HS-27A (cell line): ENCODE measurements at places on chromosomes 12 and 14.

GRCh38 chr12:88052686-88053085, 23.5 kb upstream of the C12orf50 start:
- DNase-seq = no peak

DNA sequence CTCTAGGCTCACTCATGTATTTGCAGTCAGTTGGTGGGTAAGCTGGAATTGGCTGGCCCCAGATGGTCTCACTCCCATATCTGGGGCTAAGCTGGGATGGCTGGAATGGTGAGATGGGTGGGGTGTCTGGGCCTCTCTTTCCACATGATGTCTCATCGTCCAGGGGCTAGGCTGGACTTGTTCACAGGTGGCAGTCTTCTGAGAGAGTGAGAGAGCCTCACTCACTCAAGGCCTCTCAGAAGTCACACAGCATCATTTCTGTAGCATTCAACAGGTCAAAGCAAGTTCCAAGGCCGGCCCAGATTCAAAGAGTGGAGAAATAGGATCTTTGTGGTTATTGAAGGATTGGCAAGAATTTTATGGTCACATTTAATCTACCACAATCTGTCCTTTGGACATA, 102.7 kb downstream of the UNC79 start:
- no peak for DNase-seq

GRCh38 chr12:91651728-91652127, 469.1 kb upstream of the DCN start:
- DNase-seq = no peak

GRCh38 chr14:28077021-28077420, 689.6 kb upstream of the FOXG1 start:
- DNase-seq = no peak

DNA sequence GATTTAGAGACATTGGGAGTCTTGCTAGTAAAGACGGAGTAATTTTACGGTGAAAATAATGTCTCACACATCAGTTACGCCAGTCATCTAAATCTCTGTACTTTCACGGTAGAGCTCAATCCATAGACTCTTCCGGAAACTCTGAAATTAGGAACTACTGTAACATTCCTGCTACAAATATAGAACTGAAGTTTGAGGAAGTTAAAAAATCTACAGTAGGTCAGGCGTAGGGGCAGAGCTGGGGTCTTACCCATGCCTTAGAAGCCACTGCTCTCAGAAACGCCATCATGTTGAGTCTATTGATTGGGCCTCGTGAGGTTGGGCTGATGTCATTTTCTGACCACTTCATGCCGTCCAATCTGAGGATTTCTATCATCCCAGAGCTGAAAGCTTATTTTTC, 1029.8 kb upstream of the TMEM132C start:
- no peak for DNase-seq

DNA sequence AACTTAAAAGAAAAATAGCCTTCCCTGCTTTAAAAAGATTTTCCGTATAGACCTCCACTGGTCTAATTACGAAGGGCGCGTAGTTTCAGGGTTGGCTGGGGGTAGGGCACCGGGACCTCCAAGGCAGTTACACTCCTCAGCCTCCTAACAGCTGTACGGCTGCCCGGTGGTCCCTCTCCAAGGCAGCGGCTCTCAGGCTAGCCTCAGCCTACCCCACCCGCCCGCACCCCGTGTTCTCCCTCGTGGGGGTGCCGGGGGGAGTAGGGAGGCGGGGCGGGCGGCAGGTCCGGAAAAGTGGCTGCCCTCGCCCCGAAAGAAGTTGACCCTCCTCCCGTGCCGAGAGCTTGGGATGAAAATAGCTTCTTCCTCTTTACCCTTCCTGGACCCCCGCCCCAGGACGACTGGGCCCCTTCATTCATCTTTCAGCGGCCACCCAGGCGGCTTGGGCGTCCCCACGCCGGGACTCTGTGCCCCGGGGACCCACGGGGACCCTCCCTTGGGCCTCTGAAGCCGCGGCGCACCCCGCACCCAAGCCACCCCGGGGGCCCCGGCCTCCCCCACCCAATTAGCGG, 991 bp upstream of the RCOR1 start:
- DNase-seq = no peak

DNA sequence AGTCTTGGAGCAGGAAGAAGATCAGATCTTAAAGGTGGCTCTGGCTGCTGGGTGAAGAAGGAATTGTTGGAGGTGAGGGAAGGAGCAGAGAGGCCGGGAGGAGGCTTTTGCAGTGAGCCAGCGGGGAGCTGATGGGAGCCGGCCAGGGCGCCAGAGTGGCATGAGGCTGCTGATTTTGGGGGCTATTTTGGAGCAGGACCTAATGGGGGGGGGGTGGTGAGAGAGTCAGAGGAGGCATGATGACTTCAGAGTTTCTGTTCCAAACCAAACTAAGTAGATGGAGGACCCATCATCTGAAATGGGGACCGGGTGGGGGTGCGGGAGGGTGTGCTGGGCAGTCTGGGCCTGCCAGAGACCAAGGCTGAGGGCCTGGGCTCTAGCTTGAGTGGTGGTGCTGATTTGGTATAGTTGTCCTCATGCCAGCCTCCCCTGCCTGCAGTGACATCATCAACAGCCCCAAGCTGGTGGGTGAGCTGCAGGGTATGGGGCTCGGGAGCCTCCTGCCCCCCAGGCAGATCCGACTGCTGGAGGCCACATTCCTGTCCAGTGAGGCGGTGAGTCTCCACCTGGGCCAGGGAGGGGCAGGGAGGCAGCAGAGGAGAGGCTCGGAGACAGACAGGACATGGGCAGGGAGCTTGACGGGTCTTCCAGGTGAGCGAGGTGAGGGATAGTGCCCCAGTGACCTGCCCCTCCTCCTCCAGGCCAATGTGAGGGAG, 6.2 kb downstream of the TNFAIP2 start:
- no peak for DNase-seq

- DNase-seq = no peak
Observed at GRCh38 chr14:49545071-49545470, 41.1 kb downstream of the RPS29 start.

DNA sequence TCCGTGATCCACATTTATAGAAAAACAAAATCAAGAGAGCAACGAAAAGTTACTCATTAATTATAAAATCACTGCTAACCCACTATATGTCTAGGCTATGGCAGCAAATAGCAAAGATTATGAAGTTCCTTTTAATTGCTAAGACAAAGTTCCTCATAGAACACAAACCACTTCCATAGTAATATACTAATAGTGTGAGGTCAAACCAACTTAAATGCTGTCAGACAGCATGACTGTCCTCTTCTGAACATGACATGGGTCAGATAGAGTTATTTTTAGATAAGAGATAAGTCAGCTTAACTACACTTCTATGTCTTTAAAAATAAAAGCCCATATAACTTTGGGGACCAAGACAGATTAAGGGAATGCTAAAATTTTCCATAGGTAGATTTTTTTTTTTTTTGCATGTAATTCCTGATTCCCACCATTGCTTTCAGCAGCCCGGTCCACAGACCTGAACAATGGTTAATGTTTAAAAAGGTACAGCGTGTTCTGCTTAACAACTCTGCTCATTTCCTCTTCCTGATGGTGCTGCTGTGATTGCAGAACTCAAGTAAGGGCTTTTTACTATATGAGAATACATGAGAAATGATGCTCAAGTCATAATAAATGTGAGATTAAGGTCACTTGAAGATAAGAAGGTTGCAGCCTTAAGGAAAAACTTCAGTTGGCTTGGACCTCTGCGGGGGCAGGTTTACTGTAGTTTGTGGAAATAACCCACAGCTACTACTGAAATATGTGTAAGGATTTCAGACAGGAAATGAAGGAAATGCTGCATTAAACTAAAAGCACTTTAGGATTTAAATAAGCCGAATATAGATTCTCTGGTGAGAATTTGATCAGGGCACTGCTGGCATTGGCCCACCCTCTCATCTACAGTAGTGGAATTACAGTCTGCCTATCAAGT, 37.7 kb upstream of the DUSP6 start:
- DNase-seq = no peak

GRCh38 chr14:62455446-62455845, 589.8 kb downstream of the KCNH5 start:
- no peak for DNase-seq

DNA sequence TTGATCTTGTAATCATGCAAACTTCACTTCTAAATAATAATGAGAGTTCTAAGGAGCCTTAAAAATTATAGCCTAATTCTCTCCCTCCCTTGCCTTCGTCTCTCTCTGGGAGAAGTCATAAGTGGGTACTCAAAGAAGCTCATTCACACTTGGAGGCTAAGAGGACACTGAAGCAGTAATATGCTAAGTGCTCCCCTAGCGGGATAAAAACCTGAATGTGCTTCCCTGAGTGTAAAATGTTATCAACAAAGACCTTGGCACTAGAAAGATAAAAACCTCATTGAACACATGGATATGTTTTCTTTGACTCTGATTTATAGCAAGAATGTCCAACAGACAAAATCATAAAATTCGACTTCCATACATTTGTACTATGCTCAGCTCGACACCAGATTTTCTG, 337.9 kb upstream of the NOVA1 start:
- DNase-seq = no peak

DNA sequence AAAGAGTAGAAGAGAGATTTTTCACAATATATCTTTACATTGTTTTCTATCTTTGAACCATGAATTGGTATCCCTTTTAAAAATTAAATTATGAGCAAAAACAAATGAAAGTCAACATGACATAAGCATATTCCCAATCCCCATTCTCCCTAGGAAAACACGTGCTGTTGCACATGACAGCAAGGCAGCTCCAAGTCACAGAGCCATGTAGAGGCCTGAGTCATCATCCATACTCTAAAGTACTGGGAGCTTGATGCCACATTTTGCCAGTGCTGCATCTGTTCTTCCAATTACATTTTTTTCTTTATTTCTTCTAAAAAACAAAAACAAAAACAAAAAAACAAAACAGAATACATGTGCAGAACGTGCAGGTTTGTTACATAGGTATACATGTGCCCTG, 115.2 kb downstream of the ITPR2 start:
- no peak for DNase-seq

DNA sequence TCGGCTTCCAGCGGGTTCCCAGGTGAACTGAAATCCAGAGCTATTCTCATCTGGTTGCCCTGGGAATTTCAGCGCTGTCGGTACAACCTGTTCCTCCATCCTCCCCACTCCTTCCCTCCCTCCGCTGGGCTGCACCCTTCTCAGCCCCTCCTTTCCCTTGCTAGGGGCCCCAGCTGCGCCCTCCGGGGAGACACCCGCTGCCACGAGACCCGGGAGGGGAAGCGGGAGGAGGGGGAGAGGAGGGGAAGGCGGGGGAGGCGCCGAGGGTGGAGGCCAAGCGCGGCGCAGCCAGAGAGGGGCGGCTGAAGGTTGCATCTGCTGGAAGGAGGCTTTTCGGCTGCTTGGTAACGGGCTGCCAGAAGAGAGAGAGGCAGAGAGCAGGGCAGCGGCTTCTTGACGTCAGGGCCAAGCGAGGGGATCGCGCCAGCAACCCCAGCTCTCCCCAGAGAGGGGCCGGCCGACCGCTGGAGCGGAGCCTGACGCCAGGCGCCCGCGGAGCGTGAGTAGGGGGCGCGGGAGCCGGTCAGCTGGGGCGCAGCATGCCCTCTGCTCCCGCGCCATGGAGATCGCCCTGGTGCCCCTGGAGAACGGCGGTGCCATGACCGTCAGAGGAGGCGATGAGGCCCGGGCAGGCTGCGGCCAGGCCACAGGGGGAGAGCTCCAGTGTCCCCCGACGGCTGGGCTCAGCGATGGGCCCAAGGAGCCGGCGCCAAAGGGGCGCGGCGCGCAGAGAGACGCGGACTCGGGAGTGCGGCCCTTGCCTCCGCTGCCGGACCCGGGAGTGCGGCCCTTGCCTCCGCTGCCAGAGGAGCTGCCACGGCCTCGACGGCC, at the start of gene KCNA5:
Gene KCNA5 (plus strand): TSS at position 291 of the 831 bp plus-strand sequence. CDS start 269 bp downstream, at position 560.
- no peak for DNase-seq
